RPMI8226 (cell line): ENCODE measurements at places on chromosomes 7 and 10.
A peak's percentile ranks its signal among the peaks of the same experiment; 100 is the strongest.

DNA sequence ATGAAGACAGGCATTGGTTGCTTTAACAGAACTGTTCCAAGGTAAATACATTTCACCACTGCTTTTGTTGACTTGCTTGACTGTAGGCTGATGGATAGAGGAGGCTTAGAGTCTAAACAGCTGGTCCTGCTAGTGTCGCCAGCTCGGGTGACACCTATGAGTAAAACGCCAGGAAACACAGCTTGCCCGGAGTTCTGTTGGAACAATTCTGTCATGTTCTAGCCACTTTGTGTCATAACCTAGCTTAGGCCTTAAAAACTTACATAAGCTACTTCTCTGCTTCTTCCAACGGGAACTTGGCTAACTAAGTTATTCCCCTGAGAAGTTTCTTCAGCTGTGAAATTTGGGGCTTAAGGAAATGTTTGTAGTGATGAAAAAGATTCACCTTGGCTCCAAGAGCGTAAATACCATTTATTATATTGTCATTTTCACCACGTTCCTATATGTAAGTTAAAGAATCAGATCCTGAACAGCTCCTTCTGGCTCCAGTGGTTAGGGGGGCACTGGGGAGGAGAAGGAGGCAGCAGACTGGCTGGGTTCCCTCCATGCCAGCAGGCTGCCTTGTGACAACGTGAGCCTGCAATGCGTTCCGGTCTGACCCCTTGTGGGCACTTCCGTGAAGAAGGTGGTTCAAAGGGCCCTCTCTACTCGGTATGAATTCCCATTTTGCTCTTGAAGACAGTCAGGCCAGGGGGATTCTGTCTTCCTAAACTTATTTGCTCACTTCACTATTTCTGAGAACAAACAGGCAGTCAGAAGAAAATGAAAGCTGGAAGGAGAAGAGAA is 253.2 kb downstream of the BMPER start:
- peak; percentile 17 for DNase-seq

GRCh38 chr7:67857698-67858097 is 861.1 kb downstream of the TYW1 start:
- no peak for DNase-seq

DNA sequence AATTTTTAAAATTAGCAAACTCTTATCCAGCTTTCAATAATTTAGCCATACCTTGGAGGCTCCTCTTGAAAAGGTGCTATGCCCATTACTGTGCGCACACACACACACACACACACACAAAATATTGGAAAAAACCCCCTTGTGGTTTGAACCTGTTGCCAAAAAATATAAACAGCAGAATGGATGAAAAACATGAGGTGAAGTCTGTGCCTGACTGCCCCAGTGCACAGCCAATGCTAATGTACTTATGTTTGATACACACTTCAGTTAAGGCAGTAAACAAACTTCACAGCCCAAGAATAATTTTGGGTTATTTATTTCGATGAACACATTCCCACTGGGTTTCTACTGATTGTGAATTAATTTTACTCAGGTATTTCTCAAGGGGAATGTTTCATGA is 113.2 kb upstream of the SEM1 start:
- no peak for DNase-seq

GRCh38 chr10:86310291-86310690 is 56.3 kb downstream of the GRID1 start:
- DNase-seq, result no peak

DNA sequence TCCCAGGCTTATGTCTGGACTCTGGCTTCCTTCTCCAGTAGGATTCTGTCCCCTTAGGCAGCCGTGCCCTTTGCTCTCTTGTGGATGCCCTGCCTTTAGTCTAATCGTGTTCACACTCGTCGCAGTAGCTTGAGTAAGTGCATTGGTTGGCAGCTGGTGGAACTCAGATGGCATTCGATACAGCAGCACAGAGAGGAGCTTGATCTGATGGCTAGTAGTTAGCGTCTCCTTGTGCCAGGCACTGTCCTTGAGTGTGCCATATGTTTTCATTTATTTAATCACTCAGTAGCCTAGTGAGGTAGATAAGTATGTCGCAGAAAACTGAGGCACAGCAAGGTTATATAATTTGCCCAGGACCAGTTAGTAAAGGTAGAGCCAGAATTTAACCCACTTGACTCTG is 18.2 kb upstream of the PARP12 start:
- DNase-seq, result no peak

DNA sequence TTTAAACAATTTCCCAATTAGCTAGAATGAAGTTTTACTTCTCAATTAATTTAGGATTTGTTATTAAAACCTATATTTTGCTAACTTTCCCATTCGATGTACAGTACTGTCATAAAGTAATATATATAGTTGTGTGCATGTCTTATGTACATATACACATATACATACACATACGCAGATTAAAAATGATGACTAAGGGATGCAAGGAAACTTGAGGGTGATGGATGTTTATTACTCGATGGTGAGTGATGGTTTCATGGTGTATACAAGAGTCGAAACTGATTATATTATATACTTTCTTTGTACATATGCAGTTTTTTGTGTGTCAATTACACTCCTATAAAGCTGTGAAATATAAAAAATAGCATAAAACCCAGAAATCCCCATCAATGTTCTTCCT is 248.2 kb downstream of the COBL start:
- DNase-seq, result no peak

- DNase-seq, result no peak
Measured at GRCh38 chr10:44697116-44697515, 214.0 kb upstream of the TMEM72 start.

- no peak for DNase-seq
Measured at GRCh38 chr7:7798510-7798909, 80.1 kb upstream of the RPA3 start.

DNA sequence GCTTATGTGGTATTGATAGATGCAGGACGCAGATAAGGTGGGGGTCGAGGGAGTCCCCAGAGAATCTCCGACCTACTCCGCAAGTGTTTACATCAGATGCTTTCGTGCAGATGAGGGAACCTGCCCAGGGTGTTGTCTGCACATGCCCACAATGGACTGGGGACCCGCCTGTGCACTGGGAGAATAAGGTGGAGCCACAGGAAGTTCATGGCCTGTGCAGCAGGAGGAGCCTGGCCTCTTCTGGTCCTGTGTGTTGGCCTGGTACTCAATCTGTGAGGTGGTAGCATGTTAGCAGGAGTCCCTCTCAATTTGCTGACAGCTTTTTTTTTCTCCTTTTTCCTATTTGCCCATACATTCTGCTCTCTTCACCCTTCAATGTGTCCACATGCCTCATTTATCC is 54.1 kb upstream of the AKR1C1 start:
- no peak for DNase-seq

- DNase-seq, result no peak
Measured at GRCh38 chr7:458511-459245, 61.0 kb downstream of the PDGFA start.

GRCh38 chr7:15680446-15680845 is 6.0 kb downstream of the MEOX2 start:
- no peak for DNase-seq

DNA sequence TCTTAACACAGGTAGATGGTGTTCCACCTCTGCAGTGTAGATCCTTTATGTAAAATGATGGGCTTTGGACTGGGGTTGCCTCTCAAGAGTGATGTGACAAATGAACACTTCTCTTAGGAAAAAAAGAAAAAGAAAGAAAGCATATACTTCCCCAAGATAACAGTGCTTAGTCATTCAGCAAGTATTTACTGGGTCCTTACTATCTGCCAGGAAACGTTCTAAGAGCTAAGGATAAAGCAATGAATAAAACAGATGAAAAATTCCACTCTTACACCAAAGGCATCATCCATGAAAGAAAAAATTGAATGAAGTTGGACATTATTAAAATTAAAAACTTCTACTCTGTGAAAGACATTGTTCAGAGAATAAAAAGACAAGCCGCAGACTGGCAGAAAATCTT is 177.3 kb downstream of the C7orf25 start:
- DNase-seq, result no peak

DNA sequence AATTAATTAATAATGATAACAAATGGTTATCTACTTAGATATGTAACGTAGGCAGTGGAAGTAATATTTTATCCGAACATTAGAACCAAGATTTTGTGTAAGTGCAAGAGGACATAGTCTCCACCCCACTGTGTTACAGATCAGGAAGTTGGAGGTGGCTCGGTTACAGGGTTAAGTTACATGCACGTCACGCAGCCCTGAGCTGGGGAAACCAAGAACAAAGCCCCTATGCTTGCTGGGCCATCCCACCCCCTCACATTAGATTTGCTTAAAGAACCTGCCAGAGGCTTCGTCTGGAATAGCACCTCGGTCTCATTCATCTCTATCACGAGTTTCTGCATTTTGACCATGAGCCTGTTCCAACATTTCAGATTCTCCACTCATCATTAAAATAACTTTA is 214.1 kb downstream of the ADARB2 start:
- DNase-seq, result no peak

GRCh38 chr7:28500138-28500537 is 87.8 kb downstream of the CREB5 start:
- DNase-seq, result no peak

DNA sequence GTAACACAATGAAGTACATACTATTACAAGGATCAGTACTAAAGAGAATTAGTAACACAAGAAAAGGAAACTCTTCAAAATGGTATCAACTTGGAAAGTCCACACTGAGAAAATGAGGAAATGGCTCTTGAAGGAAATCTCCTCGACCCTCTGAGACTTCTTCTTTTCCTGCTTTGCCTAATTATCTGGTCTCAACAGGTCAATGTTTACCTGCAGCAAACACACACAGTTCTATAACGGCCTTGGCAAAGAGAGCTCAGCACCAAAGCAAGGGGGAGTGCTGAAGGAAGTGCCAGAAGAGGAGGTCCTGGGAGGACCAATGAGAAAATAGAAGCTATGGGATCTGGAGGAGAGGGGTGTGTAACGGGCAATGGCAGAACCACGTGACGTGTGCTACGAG is 21.9 kb downstream of the CHCHD3 start:
- DNase-seq, result no peak

DNA sequence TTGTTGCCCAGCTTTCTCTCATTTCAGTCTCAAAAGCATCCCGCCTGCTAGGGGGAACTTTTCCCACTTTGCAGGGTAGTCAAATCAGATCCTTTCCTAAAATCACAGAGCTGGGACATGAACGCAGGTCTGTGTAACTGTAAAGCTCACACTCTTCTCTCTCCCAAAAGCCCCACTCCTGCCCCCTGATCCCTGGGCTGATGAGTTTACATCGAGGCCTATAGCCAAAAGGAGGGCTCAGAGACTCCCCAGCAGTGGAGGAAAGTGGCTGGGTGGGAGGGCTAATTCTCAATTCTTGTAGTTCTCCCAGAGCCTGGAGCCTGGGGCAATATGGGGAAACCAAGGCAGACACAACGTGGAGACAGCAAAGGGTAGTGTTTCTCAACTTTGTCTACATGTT is 6.5 kb upstream of the MTPAP start:
- DNase-seq, result no peak

DNA sequence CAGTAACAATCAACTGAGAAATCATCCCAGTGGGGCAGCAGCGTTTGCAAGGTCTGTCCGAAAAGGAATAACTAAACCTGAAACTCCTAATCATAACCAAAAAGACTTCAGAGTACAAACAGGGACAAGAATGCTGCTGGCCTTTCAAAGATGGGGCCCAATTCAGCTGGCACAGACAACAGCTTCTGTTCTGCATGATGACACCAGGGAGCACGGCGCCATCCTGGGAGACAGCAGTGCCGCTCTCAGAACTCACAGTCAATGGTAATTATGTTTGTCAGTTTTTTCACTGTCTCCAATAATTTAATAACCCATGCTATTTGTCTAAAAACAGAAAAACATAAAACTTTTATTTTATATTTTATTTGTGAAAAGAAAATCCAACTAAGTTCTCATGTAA is 90.0 kb downstream of the LARP4B start:
- no peak for DNase-seq

- DNase-seq, result no peak
Measured at GRCh38 chr7:149325248-149325647, 63.3 kb downstream of the ZNF783 start.

DNA sequence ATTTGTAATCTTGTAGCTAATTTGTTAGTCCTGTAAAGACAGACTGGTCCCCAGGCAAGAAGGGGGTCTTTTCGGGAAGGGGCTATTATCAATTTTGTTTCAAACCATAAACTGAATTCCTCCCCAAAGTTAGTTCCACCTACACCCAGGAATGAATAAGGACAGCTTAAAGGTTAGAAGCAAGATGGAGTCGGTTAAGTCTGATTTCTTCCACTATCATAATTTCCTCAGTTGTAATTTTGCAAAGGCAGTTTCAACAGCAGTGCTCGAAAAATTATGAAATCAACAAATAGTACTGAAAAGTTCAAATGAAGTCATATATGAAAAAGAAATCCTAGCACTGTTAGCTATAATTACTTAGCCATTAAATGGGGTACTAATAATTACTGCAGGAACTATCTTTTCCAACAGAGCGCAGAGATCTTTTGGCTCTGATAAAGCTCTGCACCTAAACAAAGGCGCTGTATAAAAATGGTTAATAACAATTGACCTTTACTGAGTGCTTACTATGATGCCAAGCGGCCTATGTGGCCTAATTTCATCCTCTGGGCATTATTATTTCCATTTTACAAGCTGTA is 756 bp upstream of the SEC24C start:
- DNase-seq, result no peak

DNA sequence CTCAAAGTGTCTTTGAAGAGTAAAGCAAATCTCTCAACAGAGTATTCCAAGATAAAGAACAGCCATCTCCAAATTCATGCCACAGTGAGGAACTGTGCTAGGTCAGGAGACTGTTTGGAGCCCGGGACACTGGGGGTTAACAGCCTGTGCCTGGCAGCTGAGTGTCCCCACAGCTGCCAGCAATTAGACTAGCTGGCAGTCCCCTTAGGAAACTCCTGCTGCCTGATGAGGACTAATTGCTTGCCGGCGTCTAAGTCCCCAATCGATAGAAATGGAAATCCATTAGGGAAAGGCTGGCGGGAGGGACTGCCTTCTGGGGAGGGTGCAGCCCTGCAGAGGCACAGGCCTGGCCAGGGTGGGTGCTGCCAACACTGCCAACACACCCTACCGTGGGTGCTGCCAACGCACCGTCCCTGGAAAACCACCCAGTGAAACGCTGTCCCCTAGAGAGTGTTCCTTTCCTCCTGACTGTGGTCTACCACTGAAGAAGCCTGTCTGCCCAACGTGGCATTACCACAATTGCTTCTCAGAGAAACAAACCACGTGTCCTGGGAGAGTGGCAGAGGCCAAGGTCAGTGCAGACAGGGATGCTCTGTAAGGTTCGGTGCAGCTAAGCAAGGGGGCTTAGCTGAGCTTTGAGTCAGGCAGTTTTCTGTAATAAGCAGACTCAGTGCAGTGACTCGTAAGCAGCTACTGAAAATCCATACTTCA is 60.8 kb downstream of the XRCC2 start:
- no peak for DNase-seq
